Daoy (cell line): ENCODE measurements at places on chromosomes 3 and 15. TPM values are rescaled to one million over a fixed set of nuclear protein-coding genes. Genes with fewer than 3 reads are reported as not detected.

The PP2D1 gene
- total RNA-seq, result not detected in 2 replicates

The ARL6IP5 gene
- 31.6 and 36.2 TPM in 2 replicates for total RNA-seq

The BSN gene
- 0.18 and 0.29 TPM in 2 replicates for total RNA-seq

DNA sequence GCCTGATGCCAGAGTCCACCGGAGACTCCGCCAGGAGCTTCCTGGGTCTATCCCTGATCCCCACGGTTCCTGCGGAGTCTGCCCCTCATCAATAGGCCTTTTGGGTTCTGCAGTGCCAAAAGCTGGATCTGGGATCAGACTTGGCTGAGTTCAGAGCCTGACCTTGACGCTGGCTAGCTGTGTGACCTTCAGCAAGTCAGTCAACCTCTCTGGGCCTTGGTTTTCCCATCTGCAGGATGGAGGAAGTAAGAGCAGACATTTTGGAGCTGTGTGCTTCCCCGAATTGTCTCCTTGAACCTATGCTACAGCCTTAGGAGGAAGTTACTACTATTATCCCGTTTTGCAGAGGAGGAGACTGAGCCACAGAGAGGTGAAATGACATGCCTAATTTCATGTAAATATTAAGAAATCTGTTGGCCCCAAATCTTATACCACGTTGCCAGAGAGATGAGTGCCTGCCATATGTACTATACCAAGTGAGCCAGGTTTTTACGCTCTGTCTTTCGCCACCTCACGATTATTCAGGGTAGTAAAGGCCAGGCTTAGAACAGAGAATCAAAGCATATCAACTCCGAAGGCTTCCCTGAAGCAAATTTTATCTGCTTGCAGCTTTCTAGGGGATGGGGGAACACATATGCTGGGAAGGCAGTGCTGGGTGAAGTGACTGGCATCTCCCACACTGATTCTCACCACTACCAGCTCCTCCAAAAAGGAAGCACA, 112.5 kb downstream of the SRGAP3 start:
- no peak for DNase-seq

DNA sequence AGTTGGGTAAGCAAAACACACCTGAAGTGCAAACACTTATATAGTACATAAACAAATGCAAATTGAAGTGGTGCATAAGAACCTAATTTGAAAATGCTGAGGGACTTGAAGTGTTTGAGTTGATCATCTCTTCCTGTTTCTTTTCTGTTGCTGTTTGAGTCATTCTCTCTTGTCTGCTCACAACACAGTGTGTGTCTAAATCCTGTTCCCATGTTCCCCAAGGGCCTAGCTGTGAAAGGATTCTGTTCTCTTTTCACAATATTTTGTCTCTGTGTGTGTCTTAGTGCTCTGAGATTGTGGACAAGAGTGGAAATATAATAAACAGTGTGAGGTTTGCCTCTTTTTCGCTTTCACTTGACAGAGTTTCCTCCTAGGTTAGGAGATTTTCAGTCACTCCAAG, 6.1 kb downstream of the CD96 start:
- DNase-seq, result no peak
